ENCODE measurements at places on chromosomes 1 and 21.

GRCh38 chr1:33259879-33260278 lies 3.6 kb downstream of the ZNF362 start:
- no peak for DNase-seq

DNA sequence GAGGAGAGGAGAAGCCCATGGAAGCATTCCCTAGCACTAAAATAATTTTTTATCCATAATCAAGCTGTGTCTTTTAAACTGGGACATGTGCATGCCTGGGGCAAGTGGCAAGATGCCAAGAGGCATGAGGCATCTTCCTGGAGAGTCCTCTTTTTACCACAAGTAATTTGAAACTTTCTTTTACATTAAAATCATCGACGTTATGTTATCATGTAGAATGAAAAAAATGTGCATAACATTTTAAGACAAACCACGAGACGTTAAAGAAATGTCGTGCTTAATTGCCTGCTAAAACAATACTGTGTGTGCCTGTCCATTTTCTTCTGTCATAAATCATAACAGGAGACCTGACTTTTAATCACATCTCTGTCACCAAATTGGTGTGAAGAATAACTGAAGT lies 1.5 kb downstream of the STYXL2 start:
- no peak for DNase-seq

- DNase-seq, result no peak
Measured at GRCh38 chr1:89980605-89981004, 14.3 kb upstream of the ZNF326 start.

DNA sequence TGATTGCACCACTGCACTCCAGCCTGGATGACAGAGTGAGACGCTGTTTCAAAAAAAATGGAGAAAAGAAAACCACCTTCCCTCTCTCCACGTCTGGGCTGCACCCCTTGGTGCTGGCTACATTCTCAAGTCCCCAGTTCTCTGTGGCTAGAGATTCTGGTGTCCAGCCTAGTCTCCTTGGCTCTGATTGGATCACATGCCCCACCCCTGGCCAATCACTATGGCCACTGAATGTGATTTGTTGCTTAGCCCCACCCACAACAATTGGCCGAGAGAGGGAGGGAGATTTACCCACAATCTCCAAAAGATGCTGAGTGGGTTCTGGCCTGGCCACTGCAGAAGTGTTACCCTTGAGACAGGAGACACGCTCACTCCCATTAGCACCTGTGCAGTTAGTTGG lies 39.4 kb downstream of the FHAD1 start:
- DNase-seq, result no peak

DNA sequence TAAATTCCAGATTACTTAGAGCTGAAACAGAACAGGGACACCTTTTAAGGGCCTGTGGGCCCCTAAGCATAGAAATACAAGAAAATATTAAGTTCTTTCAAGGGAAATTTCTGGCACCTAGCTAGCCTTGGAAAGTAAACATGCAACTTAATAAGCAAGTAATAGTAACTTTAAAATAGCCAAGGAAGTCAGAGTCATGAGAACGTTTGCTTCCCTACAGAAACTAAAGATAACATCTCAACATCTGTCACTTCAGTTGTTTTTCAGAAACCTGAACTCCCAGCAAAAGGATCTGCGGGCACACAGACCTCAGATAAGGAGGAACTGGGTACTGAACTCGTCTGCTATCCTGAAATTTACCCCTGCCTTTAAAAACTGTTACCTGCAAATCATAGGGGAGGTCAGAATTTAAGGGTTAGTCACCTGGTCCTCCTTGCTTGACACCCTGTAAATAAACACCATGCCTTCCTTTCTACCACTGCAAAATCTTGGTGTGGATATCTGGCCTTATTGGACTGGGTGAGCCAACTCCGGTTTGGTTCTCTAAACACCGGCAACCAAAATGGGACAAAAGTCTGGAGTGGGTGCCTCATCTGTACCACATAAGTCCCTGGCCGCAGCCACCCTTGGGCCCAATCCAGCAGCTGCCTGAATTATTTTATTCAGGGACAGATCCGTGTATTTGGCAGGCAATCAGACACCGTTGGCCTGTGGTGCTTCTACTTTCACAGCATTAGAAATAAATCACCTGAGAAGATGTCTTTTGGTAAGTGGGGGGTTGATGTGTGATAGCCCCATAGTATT lies 27.9 kb downstream of the NRDC start:
- no peak for DNase-seq
